Suppressor macrophage (primary cell): ENCODE measurements at places on chromosomes 7 and 10.

DNA sequence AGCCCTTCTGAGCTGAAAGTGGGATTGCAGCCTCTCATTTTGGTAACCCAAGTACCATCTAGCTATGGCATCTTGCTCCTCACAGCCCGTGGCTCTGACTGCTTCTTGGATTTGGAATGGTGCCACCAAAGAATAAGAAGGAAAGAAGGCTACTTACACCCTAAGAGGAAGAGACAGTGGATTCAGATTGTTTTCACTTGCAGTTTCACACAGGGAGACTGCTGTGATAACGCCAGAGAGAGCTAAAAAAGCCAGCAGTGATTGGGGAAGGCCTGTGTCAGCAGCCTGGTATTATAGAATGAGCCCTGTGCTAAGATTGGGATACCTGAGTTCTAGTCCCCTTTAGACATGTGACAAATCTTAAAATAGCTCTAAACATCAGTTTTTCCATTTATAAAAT is 3.6 kb upstream of the LRRC4 start:
- no peak for DNase-seq

DNA sequence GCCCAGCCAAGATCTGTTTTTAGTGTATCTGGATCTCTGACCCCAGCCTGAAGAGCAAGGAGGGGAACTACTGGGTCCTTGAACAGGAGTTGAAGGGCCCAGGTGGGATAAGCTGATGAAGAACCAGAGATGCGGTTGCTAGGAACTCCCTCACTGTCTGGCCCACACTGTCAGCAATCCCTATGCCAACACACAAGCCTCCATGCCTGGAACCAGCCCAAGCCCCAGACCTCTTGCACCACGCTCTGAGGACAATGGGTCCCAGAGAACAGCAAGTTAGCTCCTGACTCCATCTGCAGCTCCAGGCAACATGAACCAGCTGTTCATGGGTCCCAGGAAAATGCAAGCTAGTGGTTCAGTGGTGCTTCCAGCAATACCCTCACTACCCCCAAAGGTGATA is 2.4 kb downstream of the NAT16 start:
- DNase-seq: no peak

DNA sequence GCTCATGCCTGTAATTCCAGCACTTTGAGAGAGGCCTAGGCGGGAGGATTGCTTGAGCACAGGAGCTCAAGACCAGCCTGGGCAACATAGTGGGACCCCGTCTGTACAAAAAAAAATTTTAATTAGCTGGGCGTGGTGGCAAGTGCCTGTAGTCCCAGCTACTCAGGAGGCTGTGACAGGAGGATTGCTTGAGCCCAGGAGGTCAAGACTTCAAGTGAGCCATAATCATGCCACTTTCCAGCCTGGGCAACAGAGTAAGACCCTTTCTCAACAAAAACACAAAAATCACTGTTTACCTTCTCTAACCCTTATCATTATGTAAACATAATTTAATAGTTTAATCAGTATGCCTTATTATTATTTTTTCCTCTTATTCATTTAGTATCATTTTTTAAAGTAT is 44.5 kb downstream of the GBF1 start:
- no peak for DNase-seq

- DNase-seq: peak; percentile 46
Observed at GRCh38 chr10:74213571-74214162, 62.6 kb downstream of the ADK start.

DNA sequence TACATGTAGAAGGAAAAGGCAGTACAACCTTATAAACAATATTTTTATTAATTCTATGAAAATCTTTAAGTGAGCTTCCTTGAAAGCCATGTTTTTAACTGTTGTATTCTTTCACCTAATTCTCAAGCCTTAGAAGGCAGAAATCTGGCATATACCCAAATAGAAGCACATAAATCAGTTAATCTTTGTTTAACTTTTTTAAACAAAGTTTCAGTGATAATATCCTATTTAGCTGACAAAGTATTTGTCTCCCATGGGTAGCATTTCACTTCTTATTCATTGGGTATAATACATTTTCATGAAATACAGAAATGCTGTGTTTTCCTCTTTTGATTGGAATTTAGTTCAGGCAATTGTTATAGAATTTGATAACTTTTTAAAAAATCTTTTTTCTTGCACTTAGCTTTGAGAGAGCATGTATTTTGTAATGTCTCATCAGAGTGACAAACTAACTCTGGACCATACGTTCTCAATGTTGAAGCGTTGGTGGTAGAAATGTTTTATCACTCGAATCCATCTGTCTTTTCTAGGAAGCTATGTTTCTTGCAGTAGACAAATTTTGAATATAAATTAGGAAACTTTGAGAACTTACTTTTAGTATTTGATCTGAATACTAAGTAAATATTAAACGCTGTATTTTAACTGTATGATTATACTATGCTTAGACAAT is 78.1 kb downstream of the CREM start:
- no peak for DNase-seq

DNA sequence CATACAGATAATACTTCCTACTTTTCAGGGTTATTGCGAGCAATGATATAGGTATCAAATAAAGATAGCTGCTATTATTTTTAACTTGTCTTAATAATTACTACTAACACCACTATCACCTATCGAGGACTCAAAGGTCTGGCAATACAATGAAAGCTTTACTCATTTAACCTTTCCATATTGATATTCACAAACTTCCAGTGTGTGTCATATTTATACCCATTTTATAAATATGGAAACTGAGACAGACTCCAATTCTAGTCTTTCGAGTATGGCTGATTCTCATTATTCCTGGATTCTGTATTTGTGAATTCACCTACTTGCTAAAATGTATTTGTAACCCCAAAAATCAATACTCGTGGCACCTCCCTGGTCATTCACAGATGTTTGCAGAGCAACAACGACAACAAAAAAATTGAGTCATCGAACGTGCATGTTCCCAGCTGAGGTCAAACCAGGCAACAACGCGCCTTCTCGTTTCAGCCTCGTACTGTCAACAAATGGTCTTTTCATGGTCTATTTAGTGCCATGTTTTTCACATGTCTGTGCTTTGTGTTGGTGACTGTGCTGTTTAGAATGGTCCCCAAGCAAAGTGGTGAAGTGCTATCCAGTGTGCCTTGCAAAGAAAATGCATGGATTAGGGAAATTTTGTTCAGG is 51.7 kb downstream of the SMURF1 start:
- no peak for DNase-seq

DNA sequence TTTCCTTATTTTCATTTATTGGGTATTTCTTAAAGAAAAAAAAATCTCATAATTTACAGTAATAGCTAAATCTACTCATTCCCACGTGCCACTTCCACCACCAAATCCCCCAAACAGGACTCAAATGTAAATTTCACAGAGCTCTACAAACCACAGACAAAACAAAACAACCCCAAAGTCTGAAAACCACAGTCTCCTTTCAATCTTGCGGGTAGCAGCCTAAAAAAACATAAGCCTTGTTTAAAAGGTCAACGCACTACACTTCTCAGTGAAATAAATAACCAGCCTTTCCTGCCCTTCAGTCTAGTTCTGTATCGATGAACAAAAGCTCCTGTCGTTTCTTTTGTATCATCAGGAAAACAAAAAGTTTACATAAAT is 121.8 kb upstream of the AFAP1L2 start:
- DNase-seq: no peak

GRCh38 chr10:67861750-67862432 is 22.6 kb upstream of the SIRT1 start:
- no peak for DNase-seq

DNA sequence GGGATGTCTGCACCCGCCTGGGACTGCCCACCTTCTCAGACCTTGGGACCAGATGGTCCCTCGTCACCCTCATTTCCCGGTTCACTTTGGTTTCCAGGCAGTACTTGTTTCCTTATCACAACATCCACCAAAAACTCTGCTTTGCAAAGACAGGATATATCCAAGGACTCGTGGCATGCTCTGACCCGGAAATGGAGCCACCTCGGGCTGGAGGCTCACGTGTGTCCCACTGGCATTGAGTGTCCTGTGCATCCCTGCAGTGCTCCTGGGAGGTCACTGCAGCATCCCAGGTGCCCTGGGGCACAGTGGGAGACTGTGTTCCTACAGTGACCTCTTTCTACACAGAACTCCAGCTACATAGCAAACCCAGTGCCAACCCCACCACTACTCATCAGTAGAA is 611.9 kb upstream of the FOXK1 start:
- no peak for DNase-seq

GRCh38 chr7:70457482-70457881 is 674.5 kb upstream of the GALNT17 start:
- no peak for DNase-seq

- no peak for DNase-seq
Observed at GRCh38 chr7:22944022-22944421, 69.9 kb downstream of the HYCC1 start.

- DNase-seq: no peak
Observed at GRCh38 chr7:84647797-84648757, 453.5 kb upstream of the SEMA3A start.

DNA sequence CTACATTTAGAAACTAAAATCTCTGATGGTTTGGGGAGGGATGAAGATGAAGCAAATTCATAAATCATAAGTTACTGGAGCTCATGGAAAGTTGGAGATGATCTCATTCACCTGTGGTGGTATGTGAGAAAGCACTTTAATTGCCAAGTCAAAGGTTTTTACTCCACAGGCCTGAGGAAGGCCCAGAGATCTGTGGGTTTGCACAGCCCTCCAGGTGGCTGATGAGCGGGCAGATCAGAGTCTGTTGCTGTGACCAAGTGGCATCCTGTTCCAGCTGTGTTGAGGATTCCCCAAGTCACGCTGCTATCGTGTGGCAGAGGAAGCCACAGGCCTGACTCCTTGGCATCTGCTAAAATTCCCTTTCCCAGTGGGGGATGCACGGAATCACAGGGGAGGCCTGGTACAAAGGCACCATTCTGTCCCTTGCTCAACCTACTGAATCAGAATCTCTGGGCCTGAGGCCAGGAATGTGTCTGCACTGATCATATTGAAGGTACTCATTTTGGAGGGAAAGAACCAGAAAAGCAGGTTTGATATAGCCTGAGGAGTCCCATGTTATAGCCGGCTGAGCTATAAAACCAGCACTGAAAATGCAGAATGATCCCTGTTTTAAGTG is 19.7 kb upstream of the DDC start:
- DNase-seq: no peak

DNA sequence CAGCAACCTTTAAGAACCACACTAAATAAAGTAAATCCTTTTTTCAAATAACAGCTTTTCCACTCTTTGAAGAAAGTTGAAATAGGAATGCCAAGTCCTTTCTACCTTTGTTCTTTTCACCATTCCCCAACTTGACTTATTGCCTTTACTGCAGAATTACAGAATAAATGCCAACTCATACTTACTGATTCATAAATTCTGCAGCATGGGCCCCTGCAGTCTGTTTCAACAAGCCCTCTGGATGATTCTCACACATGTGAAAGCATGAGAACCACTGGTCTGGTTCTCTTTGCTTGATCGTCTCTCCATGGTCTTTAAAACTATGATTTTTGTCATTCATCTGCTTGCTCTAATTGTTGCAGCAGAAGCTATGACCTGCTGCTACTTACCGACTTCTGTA is 56.1 kb downstream of the HACD1 start:
- DNase-seq: no peak

DNA sequence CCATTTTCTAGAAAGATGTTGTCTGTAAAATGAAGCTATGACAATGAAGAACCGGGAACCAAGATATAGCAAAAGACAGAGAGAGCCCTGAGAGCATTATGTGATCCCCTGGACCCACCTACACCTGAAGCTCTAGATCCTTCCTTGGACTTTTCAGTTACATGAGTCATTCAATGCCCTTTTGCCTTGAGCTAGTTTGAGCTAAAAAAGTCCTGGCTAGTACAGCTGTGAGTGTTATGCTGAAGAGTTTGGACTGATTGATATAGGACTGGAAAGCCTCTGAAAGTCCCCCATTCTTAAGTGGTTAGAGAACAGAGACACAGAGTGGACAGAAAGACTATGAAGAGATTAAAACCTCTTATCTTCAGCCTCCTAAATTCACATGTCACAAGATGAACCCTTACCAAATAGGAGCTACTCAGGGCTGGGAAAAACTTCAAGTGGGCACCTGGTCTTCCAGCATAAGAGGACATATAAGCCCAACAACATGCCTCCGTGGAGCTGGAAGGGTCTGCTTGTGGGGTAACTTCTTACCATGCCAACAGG is 386.8 kb upstream of the NFE2L3 start:
- no peak for DNase-seq

DNA sequence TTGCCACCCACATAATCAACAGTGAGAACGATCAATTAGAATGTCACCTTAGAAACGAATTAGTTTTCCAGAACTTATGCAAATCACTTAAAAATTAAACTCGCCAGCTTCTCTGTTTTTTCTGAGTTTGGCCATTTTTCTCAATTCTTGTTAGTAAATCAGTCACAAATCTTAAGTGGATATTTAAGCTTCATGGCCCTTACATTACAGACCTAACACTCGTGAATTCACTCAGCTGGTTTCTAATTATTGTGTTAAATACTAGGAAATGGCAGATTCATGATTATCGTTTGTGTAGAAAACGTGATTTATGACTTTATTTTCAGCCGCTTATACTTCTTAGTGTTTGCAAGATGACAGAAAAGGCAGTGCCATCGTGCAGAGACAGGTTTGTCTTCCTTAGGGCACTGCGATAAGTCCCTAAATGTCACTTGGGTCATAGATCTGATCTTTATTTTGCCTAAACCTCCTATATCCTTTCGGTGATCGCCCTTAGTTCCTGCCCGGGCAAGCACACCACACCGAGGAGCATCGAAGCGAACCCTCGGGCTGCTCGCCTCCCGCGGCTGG is 587 bp upstream of the CELF2 start:
- DNase-seq: peak; percentile 22

- DNase-seq: no peak
Observed at GRCh38 chr10:46098386-46098785, 52.3 kb upstream of the MSMB start.

DNA sequence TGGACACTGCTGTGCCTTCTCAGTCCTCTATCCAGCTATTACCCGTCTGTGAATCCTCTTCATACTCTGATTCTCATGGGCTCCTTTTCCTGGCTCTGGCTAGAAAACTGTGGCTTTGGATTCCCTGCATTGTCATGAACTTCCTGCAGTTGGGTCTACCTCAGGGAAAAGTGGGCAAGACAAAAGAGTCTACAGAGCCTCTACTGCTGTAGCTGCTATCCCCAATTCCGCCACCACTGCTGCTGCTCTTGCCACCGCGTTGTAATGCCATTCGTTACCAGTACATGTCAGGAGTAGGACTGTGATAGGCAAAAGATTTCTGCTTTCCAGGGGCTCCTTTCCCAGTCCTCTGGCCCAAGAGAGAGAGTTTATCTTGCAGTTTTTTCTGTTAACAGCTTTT is 23.9 kb upstream of the PPP1R17 start:
- DNase-seq: no peak
